ENCODE measurements at places on chromosomes 11 and 22.

DNA sequence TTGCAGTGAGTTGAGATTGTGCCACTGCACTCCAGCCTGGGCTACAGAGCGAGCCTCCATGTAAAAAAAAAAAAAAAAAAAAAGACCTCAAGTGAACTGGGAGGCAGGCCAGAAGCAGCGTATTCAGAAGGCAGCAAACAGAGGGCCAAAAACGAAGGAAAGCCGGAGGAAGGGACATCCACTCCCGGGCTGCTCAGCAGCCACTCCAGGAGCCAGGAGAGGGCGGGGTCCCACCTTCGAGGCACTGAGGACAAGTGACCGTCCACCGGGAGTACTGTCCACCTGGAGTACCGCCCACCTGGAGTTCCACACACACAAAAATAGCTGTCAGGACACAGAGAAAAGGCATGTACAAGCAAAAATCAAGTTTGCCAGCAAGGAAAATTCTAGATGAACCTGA lies 5.5 kb downstream of the TOLLIP start:
- DNase-seq: no peak

- DNase-seq: no peak
Measured at GRCh38 chr11:46100670-46101069, 20.6 kb downstream of the PHF21A start.

DNA sequence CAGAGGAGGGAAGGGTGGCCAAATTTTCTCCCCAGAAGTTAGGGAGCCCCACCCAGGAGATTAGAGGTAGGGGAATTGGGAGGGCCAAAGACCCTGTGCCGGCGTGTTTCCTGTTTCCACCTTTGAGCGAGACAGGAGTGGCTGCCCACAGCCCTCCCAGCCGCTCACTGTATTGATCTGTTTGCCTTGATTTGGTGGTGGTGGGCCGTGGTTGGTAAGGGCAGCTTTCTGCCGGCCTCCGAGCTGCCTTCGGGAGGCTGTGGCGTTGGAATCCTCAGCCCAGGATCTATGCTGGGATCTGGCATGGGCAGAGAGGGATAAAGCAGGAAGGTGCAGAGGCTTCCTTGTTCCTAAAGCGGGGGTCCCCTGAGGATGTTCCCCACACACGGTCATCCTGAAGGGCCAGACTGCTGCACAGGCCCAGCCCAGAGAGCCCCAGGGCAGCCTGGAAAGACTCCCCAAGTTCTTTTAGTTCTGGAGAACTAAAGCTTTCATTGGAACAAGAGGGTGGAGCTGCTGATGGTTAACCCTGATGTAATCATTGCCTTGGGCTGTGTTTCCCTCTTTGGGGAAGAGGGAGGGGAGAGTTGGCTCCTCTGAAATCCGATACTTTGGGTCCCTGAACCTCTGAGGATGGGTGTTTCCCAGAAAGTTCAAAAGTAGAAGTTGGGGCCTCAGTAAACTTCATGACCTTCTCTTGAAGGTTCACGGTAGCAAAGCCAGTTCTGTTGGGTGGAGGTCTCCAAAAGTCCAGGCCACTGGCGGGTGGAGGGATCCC lies 7.2 kb downstream of the FAM83F start:
- no peak for DNase-seq

GRCh38 chr11:67195971-67196456 lies 70.3 kb upstream of the GRK2 start:
- DNase-seq: no peak

DNA sequence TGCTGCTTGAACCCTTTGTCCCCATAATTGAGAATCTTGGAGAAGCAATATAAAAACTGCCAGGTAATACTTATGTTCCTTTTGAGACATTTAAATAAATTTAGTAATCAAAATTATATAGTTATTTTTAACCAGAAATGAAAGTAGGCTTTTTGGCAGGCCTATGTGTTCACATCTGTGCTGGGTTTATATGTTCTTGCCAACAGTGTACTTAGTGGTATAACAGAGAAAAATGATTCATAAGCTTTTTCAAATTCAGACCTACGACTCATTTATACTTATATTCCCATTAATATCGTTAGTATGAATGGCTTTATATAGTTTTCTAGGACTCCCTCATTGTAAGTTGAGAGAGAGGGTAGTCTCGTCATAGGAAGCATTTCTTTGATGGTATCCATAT lies 79.0 kb downstream of the DDX10 start:
- no peak for DNase-seq

GRCh38 chr11:77967753-77968152 lies 26.7 kb downstream of the INTS4 start:
- no peak for DNase-seq

GRCh38 chr11:76161261-76161961 lies 44.9 kb downstream of the WNT11 start:
- no peak for DNase-seq

DNA sequence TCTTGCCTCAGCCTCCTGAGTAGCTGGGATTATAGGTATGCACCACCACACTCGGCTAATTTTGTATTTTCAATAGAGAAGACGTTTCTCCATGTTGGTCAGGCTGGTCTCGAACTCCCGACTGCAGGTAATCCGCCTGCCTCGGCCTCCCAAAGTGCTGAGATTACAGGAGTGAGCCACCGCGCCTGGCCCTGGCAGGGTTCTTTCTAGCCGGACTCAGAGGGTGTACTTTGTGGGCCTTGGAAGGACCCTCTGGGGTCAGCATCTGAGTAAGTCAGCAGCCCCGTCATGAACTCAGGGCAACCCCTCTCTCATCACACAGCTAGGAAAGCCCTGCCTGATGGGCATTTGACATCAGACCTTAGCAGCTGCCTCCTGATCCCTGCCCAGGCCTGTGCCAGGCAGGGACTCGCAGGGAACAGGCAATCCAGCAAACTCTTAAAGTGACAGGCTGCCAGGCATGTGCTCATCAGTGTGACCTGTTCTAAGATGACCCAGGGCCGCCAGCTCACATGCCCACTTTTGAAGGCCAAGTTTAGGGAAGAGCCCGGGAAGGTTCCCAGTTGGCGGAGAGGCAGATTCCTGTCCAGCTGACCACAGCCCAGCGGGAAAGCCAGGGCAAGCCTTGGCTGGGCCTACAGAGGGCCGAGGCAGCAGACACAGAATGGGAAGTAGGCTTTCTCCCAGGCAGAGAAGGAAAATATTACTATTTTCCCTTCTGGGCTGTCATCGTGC lies 92.9 kb downstream of the MORC2 start:
- no peak for DNase-seq

DNA sequence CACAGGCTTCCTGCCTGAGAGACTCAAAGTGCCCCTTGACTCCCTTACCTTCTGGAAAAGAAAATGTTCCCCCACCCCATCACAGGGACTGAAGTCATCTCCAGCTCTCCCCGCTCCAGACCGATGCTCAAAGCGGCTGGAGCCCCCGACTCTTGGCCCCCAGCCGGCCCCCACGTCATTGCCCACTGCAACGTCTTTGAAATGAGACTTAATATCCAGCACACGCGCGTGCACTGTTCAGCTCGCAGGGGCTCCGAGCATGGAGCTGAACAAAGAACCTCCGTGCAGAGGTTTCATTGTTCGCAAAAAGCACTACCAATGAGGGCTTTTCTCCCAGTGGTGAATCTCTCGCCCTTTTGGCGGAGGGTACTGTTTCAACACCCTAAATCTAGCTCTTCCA lies 313.4 kb upstream of the SORL1-AS1 start:
- no peak for DNase-seq

Measured in hematopoietic multipotent progenitor cell treated with erythropoietin and hydrocortisone succinate and interleukin-3 and kit ligand, for 8 days (in vitro differentiated cells).